BE2C (cell line): ENCODE measurements at places on chromosomes 5 and 9.
A peak's percentile ranks its signal among the peaks of the same experiment; 100 is the strongest.

GRCh38 chr5:117414926-117415325, 840.3 kb upstream of the SEMA6A start:
- DNase-seq = no peak

DNA sequence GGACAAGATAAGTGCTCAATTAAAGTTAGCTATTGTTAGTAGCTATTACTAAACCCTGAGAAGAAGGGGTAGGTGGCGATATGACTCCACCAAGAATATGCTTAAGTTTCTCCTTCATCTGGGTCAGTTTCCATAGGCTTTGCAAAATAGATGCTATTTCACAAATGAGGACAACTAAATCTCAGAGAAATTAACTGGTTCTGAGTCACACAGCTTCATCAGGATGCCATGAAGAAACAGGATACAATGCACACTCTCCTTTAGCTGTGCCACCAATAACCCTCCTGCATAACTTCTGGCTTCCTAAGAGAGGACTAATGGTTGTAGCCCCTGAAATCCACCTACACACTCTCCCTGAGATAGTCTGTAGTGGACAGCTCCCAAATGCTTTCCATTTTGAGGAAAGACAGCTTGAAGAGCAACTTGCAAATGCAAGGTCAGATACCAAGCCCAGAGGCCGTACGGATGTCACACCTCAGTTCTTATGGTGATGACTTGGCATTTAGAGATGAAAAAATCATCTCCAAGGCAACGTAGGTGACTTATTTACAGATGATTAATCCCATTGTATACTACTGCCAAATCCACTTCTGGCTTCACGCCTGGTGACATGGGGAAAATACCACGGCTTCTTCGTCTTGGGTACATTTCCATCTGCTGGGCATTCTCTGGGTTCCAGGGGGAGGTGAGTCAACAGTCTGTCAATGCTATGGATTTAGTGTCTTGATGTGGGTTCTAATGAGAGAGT, 251.4 kb upstream of the IL12B start:
- no peak for DNase-seq

DNA sequence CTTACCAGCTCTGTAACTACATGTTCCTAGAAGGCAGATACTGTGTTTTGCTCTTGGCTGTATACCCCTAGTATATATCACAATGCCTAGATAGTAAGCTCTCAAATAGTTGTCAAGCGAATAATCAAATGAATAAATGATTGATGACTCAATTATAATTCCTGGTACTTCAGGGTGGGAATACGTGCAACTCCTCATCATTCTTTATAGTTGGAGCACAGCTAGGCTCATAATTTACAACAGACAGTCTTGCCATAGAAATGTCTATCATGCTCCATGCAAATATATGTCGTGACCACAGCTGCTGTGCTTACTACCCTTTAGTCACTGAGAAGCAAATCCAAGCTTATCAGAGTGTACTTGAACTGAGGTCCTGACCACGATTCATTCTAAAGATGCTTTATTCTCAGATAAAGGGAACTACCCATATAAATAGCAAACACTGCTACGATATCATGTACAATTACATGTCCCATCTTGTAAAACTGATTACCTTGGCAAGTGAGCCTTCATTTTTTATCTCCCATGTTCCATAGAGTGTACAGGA, 52.1 kb downstream of the STRBP start:
- no peak for DNase-seq

- DNase-seq = no peak
These were observed 105.7 kb upstream of the FAM120A start for GRCh38 chr9:93345643-93346230.

- DNase-seq = no peak
These were observed 180.6 kb downstream of the CACNA1B start for GRCh38 chr9:138058181-138058580.

DNA sequence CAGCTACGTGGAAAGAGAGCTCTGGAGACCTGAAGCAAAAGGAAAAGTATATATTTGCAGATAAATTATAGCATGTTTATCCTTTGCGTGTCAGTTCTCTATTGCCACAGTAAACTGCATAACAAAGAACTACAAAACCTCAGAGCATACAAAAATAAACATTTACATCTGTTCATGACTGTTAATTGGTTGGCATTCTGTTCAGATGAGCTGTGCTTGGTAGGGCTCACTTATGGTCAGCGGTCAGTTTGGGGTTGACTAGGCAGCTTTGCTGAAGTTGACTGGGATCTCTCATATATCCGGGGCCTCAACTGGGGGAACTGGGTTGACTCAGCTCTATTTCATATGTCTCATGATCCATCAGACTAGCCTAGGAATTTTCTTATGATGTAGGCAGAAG, 257.7 kb downstream of the TLE1 start:
- DNase-seq = no peak

DNA sequence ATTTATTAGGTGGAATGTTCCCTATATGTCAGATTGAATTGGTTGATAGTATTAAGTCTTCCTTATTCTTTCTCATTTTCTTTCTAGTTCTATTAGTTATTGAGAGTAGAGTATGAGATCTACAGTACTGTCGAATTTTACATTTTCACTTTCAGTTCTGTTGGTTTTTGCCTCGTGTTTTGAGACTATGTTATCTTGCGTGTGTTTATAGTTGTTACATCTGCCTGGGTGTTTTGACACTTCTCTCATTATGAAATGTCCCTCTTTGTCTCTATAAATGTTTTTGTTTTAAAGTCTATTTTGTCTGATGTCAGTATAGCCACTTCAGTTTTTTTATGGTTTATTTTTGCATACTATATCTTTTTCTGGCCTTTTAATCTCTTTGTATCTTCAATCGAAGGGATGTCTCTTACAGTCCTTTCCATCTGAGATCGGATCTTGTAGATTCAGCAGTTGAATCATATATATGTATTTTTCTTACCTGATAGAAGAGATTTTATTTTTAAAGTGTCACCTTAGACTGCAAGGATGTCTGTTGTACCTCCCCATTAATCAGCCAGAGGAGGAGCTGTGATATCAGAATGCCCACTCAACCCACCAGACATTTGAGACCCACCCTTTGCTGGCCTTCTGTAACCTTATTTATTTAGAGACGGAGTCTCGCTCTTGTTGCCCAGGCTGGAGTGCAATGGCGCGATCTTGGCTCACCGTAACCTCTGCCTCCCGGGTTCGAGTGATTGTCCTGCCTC, 20.7 kb downstream of the EHMT1 start:
- DNase-seq = no peak

DNA sequence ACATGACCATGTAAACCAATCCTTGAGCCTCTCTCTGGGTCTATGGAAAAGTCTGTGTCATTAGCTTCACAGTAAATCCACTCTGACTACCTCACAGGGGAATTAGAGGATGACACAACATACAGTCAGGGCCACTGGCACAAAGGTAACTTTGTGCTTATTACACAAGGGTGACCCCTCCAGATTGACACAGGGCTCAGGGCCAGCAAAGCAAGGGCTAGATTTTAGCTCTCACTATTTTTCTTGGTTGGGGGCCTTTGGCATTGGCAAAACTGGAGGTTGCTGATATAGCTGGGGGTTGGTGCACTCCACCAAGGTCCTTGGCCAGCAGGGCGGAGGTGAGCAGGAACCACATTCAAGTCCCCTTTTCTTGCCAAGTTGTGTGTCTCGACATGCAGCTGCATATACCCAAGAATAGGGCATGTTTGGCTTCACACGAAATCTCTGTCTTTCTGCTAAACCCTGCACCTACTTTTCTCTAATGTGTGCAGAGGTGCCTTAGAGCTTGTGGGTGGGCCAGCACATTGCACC, 15.2 kb upstream of the OSMR start:
- no peak for DNase-seq

DNA sequence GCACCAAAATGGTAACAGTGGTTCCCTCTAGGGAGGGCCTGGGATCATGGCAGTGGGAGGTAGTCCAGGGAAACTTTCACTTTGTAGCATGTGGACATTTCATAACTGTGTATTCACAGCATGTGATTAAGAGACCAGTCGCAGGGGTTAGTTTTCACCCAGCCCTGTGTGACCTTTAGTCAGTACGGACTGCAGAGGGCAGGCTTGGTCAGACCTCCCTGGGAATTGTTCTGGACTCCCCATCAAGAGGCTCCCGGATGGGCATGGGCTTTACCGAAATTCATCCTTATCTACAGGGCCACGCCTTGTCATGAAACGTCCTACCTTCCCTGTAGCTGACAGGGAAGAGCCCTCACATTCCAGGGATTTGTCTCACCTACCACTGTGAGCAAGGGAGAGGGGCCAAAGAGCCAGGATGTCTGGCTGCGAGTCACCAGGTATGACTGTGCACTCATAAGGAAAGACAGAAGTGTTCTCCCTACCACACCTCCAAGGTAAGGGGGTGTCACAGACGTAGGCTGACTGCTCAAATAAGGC, 19.9 kb downstream of the GPX3 start:
- no peak for DNase-seq

GRCh38 chr9:14434971-14435718, 121.2 kb upstream of the NFIB start:
- no peak for DNase-seq

DNA sequence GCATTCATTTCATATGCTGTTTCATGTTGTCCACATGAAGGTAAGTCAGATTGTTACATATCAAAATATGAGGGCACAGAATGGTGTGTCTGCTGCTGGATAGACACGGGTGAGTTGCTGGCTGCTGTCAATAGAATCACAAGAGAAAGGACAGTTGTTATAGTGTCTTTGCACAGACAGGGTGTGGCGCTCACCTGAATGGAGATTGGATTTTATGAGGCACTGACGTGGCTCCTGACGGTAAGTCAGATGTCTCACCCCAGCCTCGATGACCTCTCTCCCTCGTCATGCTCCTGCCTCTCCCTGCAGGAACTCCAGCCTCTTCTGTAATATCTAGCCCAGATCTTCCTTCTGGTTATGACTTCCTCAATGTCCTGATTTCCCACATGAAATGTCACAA, 75.4 kb upstream of the SELENOP start:
- no peak for DNase-seq

GRCh38 chr9:134477342-134477925, 151.2 kb downstream of the RXRA start:
- no peak for DNase-seq

DNA sequence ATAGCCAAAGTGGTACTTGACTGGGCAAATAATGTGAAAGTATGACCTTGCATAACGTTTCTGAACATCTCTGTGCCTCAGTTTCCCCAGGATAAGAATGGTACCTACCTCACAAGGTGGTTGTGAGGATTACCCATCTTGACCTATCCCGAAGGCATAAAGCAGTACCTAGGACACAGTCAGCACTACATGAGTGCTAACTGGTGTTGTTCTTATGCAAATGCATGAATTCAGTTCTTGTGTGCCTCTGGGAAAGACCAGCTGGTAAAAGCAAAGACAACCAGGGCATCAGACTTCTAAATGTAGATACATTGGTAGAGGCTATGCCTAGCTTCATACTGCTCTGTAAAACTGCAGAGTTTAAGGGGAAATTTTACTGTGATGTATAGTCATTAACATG, 21.8 kb upstream of the TMEM252 start:
- no peak for DNase-seq

DNA sequence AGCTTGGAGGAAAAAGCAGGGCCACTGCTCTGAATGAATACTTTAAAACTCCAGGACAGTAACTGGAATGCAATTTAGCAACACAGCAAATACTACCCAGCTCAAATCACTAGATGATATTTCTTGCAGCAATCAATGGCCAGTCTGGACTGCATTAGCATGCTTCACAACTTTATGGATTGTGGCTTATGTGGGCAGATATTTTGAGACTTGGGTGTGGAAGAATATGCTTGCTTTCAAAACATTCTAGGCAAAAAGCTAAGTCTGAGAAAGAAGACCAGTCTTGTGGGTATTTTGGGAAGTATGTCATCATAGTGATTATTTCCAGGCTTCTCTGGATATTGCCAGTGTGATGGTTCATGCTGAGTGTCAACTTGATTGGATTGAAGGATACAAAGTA, 3.1 kb downstream of the RANBP3L start:
- no peak for DNase-seq

GRCh38 chr5:72194846-72195245, 87.6 kb downstream of the MAP1B start:
- DNase-seq = no peak

- peak; percentile 69 for DNase-seq
These were observed 213.9 kb upstream of the TBCA start for GRCh38 chr5:77990020-77990419.
